T-helper 22 cell (primary cell): ENCODE measurements at places on chromosomes 4 and X.

GRCh38 chr4:159191989-159192388 is 89.1 kb downstream of the RAPGEF2 start:
- no peak for DNase-seq

- no peak for DNase-seq
These were observed 301.1 kb downstream of the ANK2 start for GRCh38 chr4:113350576-113350975.

DNA sequence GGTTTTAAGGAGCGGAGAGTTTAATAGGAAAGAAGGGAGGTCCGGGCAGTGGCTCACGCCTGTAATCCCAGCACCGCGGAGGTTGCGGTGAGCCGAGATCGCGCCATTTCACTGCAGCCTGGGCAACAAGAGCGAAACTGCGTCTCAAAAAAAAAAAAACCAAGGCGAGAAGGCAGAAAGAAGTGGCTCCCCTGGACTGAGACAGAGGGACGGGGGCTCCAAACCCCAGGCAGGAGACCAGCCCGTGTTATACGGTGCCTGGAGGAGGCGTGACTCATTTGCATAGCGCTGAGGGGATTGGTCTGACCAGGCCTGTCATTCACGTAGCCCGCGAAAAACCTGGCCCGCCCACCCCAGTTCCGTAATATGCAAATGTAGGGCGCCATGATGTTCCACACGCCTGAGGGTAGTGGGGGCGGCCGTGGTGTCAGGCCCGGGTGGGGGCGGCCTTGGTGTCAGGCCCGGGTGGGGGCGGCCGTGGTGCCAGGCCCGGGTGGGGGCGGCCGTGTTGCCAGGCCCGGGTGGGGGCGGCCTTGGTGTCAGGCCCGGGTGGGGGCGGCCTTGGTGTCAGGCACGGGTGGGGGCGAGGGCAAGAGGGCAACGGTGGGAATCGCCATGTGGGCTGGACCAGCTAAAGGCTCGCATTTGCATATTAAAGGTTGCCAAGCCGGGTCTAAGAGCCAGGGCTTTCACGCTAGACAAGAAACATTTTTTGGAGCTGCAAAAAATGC is 2.1 kb downstream of the PLCXD1 start:
- DNase-seq: peak; percentile 83

DNA sequence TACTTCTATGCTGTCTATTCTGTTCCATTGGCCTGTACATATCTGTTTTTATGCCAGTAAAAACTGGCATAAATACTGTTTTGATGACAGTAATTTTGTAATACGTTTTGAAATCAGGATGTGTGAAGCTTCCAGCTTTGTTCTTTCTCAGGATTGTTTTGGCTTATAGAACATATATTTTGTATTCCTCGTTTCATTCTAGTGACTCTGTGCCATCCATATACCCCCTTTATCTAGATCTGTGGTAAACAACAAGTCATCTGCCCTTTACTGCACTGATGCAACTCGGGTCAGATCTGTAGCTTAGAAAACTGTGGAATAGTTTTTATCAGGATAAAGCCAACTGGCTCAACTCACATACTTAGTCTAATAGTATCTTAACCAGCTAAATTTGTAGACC is 233.7 kb downstream of the PRDM5 start:
- DNase-seq: no peak

DNA sequence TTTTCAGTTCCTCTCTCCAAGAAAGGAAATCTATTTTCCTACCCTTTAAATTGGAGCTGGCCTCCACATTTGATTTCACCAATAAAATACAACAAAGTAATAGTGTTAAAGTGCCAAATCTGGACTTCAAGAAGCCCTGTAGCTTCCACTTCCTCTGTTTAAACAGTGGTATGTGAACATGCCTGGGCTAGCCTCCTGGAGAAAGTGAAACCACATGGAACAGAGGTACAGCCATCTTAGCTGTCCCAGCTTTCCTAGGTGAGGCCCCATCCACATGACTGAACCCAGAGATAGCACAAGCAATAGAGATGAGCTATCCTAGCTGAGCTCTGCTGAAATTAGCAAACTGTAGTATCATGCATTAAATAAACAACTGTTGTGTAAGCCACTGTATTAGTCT is 131.8 kb upstream of the VCX start:
- DNase-seq: no peak

DNA sequence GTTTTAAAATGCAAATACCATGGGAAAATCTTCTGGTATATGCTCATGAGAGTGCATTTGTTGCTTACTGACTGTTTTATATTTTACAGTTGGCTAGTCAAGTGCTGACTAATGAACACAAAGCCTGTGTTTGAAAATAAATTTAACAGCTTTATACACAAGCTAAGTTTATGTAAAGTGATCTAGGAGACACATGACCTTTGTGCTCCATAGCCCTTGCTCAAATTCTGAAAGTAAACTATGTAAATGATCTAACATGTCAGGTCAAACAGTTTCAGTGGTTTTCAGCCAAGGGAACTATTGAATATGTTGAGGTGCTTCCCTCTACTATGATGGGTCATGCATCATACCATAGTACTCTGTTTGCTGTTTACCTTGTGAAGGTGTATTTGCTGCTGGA is 36.7 kb downstream of the DIAPH2 start:
- no peak for DNase-seq

DNA sequence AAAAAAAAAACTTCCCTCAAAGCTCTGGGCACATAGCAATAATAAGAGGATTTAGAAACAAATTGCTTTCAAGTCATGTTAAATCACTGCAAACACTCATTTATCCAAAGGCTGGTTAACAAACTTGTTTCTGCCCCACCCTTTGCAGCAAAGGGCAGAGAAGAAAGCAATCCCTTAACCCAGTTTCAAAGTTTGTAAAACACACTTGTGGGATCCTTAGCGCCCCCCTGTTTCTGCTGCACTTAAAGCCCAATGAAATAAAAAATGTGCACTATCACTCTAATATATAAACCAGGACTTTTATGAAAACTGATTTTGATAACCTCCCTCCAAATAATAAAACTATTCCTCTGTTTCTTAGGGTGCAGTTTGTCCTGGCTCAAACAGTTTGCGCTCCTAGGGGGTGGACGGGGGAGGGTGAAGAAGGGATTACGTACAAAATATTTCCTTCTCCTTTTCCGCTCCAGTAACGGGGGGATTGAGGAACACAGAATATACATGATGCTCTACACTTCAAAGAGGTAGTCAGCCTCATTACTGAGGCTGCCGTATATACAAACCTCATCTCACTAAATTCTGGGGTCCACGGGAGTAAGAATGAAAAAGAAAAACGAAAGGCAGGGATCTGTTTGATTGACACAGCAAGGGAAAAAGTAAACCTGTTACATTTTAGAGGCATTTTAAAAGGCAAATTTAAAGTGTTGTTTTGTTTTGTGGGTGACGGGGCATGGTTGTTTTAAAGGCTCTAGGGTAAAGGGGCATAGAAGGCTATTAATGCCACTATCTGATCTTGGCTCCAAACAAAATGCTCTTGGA is 3.1 kb upstream of the PCDH10 start:
- DNase-seq: no peak

GRCh38 chr4:24613502-24613901 is 29.1 kb upstream of the DHX15 start:
- no peak for DNase-seq

DNA sequence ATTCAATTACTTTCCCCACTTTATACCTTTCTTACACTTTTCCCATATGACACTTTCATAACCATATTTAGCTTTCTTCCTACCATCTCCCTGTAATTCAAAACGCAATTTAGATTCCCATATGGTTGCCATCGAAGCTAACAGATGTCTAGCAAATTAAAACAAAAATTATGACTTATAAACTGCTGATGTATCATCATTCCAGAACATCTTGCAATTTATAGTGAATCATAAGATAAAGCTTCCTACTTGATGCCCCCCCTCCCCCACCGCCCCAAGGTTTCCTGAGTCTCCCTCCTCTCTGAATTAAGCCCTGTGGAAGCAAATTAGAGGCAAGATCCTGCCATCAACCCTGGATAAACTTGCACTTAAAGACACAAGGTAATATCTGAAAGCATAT is 5.4 kb downstream of the TSPAN5 start:
- DNase-seq: no peak

GRCh38 chr4:14532436-14532835 is 469.8 kb upstream of the CPEB2 start:
- DNase-seq: no peak

DNA sequence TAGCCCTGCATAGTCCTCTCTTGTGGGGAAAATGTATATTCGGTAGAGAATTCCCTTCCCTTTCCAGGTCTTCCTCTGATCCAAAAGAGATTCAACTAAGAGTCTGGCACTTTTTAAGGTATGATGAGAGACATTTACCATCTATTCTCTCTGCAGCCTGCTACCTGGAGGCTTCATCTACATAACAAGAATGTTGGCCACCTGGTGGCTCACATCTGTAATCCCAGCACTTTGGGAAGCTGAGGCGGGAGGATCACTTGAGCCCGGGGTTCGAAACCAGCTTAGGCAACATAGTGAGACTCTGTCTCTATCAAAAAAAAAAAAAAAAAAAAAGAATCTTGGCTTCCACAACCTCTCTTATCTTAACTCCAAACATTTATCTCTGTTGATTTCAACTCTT is 40.4 kb upstream of the NOCT start:
- no peak for DNase-seq

- no peak for DNase-seq
These were observed 171.7 kb downstream of the PDGFRA start for GRCh38 chr4:54400802-54401201.
